Activated naive CD4-positive, alpha-beta T cell treated with anti-CD3 and anti-CD28 coated beads, Interleukin-2, amount 50 U/mL, for 16 hours (primary cell): ENCODE measurements at places on chromosomes 3 and 15.

DNA sequence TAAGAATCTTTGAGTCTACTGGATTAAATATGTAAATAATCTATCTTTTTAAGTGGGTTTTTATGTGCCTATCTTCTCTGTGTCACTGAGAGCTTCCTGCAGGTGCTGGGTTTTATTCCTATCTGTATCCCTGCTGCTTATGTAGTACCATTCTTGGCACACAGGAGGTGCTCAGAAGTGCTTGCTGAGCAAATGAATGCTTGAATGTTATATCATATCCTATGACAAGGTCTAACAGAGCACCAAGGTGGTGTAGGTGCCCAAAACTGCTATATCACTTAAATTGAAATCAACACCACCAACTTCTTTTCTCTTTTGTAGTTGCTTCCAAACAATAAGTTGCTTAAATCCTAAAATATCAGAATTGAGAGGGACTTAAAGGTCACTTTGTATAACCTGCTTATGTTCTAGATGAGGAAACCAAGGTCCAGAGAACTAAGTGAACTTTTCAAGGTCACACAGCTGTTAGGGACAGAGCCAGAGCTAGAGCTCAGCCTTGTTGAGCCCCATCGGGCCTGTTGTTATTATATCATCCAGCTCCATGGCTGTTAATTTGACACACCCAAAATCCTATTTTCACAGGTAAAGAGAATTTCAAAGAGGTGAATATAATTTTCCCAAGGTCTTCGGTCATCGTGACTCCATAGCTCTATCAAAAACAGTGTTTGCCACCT is 46.0 kb downstream of the CCNL1 start:
- DNase-seq: no peak

DNA sequence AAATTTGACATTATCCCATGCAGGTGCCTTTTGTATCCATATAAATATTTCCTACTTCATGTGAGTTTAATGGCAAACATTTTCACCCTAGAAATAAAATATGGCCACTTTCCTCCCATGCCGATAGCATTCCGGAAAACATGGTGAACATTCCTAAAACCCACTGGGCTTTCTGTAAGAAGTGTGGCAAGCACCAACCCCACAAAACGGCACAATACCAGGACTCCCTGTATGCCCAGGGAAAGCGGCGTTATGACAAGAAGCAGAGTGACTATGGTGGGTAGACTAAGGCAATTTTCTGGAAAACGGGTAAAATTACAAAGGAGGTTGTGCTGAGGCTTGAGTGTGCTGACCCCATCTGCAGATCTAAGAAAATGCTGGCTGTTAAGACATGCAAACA is 7.6 kb downstream of the ANXA2 start:
- no peak for DNase-seq

- no peak for DNase-seq
Measured at GRCh38 chr3:10356461-10356981, 35.6 kb upstream of the SEC13 start.

- DNase-seq: no peak
Measured at GRCh38 chr3:78986416-78987101, 781.2 kb downstream of the ROBO1 start.

GRCh38 chr3:33201195-33201594 is 17.4 kb downstream of the SUSD5 start:
- DNase-seq: no peak

DNA sequence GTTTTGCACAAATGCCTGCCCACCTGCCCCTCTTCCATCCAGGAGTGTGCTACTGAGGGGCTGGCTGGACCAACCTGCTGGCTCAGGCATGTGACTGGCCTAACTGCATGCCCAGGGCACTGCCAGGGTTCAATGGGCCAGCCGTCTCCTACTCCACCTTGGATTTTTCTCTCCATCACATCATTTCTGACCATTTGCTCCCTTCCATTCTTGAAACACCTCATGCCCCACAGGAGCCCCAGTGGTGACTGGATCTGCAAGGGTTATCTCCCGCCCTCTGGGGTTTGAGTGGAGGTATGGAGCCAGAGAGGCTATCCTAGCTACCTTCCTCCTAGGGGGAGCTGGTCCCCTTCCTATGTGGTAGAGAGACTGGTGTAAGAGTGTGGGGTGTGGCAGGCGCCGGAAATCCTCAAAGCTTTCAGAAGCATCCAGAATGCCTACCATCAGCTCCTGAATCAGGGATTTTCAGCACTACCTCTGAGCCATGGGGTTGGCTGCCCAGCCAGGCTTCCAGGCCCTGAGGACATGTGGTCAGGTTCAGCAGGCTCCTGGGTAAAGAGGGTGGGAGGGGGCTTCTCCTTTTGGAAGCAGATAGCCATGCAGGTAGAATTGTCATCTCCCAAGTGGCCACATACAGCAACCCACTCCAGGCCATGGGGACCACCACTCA is 2.9 kb upstream of the MANF start:
- DNase-seq: no peak

DNA sequence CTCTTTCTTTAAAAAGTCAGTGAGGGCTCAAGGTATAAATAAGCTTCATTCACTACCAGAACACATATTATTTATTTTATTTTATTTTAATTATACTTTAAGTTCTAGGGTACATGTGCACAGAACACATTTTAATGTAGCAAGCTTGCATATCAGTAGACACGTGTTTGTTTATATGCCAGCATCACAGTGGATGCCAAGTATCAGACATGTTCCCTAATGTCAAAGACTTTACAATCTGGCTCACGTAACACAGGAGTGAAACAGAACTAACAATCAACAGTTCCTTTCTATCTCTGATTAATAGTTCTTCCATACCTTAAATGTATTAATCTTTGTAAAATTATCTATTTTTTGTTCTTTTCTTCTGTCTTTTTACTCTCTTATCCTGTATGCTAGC is 23.3 kb upstream of the ENTPD3 start:
- no peak for DNase-seq

DNA sequence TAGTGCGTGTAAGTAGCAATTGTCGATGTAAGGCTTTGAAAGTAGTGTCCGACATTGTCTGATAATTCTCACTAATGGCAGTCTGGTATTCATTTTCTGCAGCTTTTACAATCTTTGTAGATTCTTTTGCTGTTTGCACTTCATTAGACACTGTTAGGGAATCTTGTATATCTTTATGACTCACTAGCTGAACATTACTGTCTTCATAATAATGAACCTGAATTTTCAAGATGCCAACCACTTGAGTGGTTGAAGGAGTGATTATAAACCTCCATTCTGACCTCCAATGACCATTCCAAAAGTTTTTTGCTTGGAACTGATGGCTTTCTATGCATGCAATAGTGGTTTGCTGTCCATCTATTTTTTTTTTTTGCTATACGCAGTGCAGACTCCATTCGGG is 76.4 kb upstream of the MFGE8 start:
- DNase-seq: no peak
